Activated T-helper 1 cell treated with anti-CD3 and anti-CD28 coated beads, Interleukin-12 subunit alpha, Interleukin-12 subunit beta, Interleukin-2, Interleukin-4 antibody, amounts not matched to agents 30 ng/mL and 10 ng/mL and 1 ng/mL, durations not matched to agents 14 hours and 24 hours and 36 hours (primary cell): ENCODE measurements at places on chromosomes 4 and X.

- DNase-seq: no peak
Measured at GRCh38 chr4:41935652-41936021, 408 bp downstream of the TMEM33 start.

DNA sequence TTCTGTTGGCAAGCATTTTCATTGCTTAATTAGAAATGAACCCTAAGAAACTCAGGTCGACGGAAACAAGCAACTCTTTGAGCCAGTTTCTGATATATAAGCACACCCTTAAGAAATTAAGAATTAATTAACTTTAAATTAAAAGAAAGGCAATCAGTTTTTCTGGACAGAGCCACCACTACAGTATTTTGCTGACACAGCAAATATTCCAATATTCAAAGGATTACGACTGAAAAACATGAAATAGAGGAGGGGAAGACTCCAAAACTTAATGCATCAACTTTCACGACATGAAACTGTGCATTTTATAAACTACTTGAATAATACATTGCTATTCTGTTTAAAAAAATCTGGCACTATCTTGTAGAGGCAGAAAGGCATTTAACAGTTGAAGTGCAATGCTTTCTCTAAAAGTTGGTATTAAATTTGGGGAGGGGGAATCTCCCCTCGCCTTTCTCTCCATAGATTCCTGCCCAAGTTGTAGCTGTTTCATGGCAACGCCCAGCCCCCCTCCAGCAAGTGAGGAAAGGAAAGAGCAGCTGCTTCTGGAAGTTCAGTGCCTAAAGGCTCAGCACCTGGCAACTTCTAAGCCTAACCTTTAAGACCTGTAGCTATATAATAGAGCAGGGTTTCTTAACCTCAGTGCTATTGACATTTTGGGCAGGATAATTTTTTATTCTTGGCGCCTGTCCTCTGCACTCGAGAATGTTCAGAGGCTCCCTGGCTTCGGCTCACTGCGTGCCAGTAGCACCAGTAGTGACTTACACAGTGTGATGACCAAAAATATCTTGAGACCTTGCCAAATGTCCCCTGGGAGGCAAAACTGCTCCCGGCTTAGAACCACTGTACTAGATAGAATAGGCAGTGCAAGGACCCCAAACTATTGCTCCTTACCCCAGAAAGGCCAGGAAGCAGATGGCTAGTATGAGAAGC is 6.7 kb upstream of the ZCCHC18 start:
- DNase-seq: no peak

DNA sequence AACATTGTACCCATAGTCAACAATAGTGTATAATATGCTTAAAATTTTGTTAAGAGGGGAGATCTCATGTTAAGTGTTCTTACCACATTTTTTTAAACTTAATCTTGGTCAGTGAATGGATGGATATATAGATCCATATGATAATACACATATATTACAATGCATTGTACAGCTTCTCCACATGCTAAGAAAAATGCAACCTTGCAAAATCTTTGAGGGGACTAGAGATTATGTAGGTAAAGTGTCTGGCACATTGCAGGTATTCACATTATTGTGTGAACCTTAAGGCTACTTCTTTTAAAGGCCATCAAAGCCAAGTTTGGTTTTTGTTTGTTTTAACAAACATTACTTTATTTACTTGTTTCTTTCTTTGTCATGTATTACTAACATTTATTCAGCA is 10.4 kb upstream of the GPC3 start:
- DNase-seq: no peak

DNA sequence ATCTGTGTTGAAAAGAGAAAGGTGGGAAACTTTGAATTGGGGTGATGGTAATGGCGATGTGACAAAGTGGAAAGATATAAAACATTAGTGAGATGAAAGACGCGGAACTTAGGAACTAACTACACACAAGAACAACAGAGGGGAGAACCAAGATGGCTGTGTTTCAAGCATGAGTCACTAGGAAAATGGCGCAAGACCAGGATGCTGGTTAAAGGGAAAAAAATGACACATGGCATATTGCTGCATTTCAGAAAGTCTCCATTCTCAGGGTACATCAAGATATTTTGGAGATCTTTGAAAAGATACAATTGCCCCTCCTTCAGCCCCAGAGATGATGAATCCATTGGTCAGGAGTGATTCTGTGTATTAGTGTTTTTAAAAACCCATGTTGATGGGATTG is 164.4 kb downstream of the FBXO8 start:
- no peak for DNase-seq

GRCh38 chrX:40298572-40299479 is 201.1 kb upstream of the BCOR start:
- no peak for DNase-seq

DNA sequence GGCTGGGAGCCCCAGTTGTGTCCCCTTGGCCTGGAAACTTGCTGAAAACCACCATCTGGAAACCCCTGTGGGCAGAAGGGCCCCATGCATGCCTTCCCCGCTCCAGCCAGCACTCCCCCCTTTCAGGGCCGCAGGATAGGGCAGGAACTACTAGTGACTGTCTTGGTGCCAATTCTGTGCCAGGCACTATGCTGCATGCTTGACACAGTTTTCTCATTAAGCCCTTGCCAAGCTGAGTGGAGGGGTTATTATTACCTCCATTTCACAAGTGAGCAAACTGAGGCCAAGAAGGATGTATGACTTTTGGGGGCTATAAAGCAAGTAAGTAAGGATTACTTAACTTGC is 73.6 kb upstream of the PJA1 start:
- no peak for DNase-seq

- DNase-seq: no peak
Measured at GRCh38 chr4:95158045-95158444, 390.7 kb downstream of the UNC5C start.

- DNase-seq: no peak
Measured at GRCh38 chrX:38276089-38276488, 51.2 kb downstream of the RPGR start.

GRCh38 chrX:23820235-23820782 is 37.3 kb downstream of the SAT1 start:
- DNase-seq: no peak

- no peak for DNase-seq
Measured at GRCh38 chr4:2829321-2829932, 14.2 kb upstream of the ADD1 start.

- DNase-seq: no peak
Measured at GRCh38 chrX:19886883-19887531, 393 bp downstream of the SH3KBP1 start.

GRCh38 chrX:124362761-124363160 is 16.4 kb downstream of the SH2D1A start:
- no peak for DNase-seq

DNA sequence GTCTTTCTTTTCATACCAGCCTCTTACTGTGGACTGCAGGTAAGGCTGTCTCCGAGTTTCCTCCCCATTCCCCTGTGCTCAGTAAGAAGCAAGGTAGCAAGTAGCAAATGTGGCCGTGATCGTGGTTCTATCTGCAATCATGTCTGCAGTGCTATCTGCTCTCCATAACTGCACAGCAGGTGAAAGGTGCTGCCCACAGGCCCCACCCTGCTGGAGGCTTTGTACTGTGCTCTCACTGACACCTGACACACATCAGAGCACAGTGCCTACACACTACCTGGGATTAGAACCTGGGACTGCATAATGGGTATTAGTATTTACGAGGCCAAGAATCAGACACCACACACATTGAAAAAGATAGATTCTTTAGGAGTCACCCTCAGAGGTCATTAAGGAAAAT is 15.3 kb downstream of the PGRMC1 start:
- DNase-seq: no peak

GRCh38 chr4:61443813-61444510 is 243.8 kb downstream of the ADGRL3 start:
- DNase-seq: no peak

- no peak for DNase-seq
Measured at GRCh38 chr4:14880805-14881204, 121.5 kb upstream of the CPEB2 start.

- no peak for DNase-seq
Measured at GRCh38 chrX:47927212-47927611, 76.6 kb downstream of the ZNF182 start.

DNA sequence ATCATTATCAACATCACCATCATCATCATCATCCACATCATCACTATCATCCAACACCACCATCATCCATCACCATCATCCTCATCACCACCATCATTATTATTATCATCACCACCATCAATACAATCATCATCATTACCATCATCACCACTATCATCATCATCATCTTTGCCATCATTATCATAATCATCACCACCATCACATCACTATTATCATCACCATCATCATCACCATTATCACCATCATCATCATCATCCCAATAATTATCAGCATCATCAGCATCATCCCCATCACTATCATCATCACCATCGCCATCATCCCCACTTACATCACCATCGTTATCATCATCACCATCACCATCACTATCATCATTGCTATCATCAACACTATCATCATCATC is 1021.9 kb upstream of the PRKX start:
- DNase-seq: no peak

DNA sequence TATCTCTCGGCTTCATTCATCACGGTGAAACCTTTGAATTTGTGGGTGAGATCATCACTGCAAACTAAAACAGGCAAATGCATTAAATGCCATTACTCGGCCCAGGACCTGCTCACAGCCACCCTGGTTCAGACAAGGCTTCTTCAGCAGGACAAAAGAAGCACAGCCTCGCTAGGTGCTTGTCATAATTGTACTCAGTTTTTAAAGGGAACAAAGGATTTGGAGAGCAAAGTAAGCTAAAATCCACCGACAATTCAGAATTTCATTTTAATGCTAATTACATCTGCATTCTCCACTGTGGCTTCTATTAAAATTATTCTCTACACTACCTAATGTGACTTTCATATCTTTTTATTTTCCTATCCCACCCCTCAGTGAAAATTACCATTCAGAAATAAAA is 57.0 kb downstream of the PCYT1B start:
- no peak for DNase-seq

GRCh38 chrX:114152130-114152529 is 431.8 kb upstream of the HTR2C start:
- DNase-seq: no peak

DNA sequence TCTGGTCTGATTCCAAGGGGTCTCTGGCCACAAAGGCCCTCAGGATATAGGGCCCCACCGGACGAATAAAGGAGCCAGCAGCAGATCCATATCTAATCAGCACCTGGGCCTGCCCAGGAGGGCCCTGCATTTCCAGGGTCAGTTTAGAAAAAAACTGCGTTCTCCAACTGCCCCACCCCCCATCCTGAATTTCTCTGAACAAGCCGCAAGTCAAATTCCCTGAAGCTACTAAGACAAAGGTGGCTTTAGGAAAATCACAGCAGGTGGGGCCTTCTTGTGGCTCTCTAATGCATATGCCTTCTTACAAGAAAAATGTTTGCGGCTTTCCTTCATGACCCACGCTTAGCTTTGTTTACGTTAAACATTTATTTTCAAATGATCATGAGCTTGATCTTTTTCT is 76.6 kb downstream of the MBNL3 start:
- no peak for DNase-seq

DNA sequence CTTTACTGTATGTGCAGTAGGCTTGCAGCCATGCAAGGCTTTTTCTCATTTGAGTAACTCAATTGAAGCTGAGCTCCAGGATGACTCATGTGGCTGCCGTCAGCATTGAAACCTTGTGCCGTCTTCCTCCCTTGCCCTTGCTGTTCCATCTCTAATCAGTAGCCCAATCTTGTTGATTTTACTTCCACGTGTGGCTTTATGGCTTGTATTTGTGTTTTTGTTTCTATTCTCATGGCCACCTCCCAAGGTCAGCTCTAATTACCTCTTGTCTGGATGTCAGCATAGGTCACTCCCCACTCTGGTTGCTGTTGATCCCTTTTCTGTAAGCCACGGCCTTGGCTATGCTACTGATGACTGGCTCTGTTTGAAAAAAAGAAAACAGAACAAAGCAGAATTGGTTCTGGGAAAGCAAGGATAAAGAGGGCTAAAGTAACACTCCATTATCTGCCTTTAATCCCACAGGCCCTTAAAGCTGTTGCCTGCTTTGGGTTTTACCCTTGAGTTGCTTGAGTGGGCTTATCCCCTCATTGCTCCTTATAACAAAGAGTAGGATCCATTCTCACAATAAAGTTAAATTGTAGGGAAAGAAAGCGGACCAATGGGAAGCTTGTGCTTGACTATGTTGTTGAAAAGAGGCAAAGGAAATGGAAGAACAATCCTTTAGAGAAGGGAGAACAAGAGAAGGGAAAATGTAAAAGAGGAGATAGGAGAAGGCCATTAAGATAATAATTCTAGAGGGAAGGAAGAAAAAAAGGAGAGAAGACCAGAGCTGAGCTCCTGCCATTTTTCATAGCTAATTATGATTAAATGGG is 173.9 kb upstream of the PGRMC2 start:
- no peak for DNase-seq

DNA sequence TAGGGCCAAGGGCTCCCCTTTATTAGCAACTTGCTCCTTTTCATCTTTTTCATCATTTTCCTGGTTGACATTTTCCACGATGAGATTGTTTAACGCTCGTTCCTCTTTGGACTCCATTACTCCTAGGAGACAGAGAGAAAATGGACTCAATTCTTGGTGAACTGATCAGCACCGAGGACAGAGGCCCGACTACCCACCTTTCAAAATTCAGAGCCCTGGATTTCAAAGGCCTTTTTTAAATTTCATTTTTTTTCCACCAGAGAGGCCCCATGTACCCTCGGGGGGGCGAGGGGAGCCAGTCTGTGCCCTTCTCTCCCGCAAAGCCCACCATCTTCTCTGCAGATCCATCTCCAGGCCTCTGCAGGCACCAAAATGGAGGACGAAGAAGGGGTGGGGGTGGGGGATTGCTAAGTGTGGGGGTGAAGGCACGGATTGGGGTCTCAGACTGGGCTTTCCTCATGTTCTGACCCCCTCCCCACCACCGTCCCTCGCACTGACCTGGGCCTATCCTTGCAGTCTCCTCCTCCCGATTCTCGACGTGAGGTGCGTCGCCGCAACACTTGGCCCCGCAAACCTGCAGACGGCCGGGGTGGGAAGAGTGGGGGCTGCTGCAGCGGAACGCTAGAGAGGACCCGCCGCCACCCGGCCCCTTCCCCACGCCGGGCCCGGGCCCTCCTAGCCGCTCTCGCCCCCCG is 783 bp downstream of the BEX2 start:
- no peak for DNase-seq

GRCh38 chr4:7988437-7988836 is 48.8 kb upstream of the AFAP1 start:
- no peak for DNase-seq

GRCh38 chrX:21972721-21973120 is 32.2 kb downstream of the SMS start:
- peak; percentile 20 for DNase-seq

DNA sequence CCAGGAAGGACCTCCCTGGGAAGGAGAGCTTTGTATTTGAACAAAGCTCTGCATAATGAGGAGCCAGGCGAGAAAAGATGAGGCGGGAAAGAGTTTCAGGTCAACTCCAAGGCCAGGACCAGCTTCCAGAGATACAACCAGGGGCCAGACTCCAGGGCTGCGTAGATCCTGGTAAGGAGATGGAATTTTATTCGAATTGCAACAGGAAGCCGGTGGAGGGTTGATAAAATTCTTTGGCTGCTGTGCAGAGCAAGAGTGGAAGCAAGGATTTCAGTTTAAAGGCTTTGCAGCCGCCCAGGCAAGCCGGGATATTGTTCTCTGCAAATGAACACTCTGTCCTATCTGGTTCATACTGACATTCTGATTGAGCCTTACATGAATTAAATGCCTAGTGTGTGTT is 40.2 kb upstream of the CBR4 start:
- DNase-seq: no peak

- DNase-seq: no peak
Measured at GRCh38 chrX:21610168-21610567, 48.0 kb downstream of the KLHL34 start.
